Fibroblast of the aortic adventitia (primary cell): ENCODE measurements at places on chromosomes 4 and X. TPM values are rescaled to one million over a fixed set of nuclear protein-coding genes. Genes with fewer than 3 reads are reported as not detected.

IBSP gene
- not detected in 2 replicates for total RNA-seq

GPRIN3 gene
- total RNA-seq: under 0.01 and 0.49 TPM in 2 replicates

ATP11C gene
- 48.2 and 71.2 TPM in 2 replicates for total RNA-seq

GLUD2 gene
- 1.4 and 5.4 TPM in 2 replicates for total RNA-seq

SPANXN4 gene
- total RNA-seq: not detected in 2 replicates

RNF128 gene
- 0.82 and 12.6 TPM in 2 replicates for total RNA-seq

RNF150 gene
- 0.57 and 0.99 TPM in 2 replicates for total RNA-seq

PLK4 gene
- total RNA-seq: 0.33 and 21.4 TPM in 2 replicates

IL1RAPL1 gene
- 6.0 and 7.1 TPM in 2 replicates for total RNA-seq

CASK gene
- 24.9 and 104 TPM in 2 replicates for total RNA-seq

NHS gene
- total RNA-seq: 1.6 and 11.6 TPM in 2 replicates

C4orf46 gene
- total RNA-seq: 4.3 and 63.4 TPM in 2 replicates

ASMT gene
- not detected in 2 replicates for total RNA-seq

XPNPEP2 gene
- total RNA-seq: 3.6 and 5.7 TPM in 2 replicates

KIAA1210 gene
- not detected in 2 replicates for total RNA-seq

TCEAL6 gene
- total RNA-seq: not detected in 2 replicates

GRIA3 gene
- 9.7 and 10.1 TPM in 2 replicates for total RNA-seq

PAGE2 gene
- not detected in 2 replicates for total RNA-seq

TMSB15A gene
- total RNA-seq: 1.4 TPM in 1 of 2 replicates, not detected in the other

KLB gene
- total RNA-seq: under 0.01 TPM in 1 of 2 replicates, not detected in the other

CCDC120 gene
- 0.90 and 1.2 TPM in 2 replicates for total RNA-seq

TMEM271 gene
- total RNA-seq: not detected in 2 replicates

NIPAL1 gene
- 0.08 and 0.90 TPM in 2 replicates for total RNA-seq
